Stimulated activated CD4-positive, alpha-beta T cell treated with anti-CD3 and anti-CD28 coated beads, Interleukin-1b, Interleukin-23, amount 100 ng/mL, for 1 hour (primary cell): ENCODE measurements at places on chromosomes 5 and 9.

DNA sequence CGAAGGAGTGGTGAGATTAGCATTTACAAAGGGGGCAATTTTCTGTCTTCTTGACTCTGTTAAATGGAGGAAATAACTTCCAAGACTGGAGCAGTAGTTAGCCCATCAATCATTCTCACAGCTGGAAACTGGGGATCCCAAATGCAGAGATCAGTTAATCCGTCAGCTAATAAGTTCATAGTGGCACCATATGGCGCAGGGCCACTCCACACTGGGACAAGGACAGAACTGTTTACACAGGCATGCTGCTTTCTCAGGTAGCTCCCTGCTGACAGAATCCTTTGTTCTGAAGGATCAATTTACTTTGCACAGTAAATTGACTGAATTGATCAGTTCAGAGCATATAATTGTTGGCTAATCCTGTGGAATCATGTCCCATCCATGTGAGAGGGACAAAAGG lies 395.7 kb downstream of the TMEM161B start:
- DNase-seq, result no peak

- DNase-seq, result no peak
Observed at GRCh38 chr5:107766439-107766838, 95.7 kb upstream of the EFNA5 start.

DNA sequence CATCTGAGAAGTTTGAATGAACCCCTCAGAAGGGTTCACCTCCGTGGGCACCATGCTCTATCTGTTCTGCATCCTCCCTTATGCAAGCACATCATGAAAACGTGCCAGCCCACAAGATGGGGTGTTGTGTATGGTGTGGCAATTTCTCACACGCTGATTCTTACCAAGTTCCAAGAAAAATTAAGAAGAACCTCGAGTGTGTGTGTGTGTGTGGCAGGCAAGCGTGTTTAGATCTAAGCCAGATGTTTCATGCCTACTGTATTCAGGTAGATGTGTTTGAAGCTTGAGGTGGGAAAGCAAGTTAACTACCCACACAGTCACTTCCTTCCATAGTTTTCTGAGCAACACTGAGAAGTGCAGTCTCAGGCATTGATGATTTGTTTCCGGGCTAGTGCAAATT lies 77.7 kb upstream of the GNA14 start:
- DNase-seq, result no peak

DNA sequence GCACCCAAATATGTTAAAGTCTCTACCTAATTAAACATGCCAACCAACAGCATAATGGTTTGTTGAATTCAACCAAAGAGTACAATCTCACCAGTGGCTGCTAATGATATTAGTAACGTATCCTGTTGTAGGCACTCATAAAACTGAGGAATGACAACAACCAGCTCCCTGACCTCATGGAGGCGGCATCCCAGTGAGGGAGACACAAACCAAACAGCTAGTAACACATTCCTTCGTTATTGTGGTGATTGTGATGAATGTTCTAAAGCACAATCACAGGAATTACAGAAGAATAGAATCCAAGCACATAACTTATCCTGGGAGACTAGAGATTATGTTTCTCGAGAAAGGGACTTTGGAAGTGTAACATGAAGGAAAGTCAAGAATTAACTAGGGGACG lies 224.6 kb downstream of the CTNND2 start:
- no peak for DNase-seq

DNA sequence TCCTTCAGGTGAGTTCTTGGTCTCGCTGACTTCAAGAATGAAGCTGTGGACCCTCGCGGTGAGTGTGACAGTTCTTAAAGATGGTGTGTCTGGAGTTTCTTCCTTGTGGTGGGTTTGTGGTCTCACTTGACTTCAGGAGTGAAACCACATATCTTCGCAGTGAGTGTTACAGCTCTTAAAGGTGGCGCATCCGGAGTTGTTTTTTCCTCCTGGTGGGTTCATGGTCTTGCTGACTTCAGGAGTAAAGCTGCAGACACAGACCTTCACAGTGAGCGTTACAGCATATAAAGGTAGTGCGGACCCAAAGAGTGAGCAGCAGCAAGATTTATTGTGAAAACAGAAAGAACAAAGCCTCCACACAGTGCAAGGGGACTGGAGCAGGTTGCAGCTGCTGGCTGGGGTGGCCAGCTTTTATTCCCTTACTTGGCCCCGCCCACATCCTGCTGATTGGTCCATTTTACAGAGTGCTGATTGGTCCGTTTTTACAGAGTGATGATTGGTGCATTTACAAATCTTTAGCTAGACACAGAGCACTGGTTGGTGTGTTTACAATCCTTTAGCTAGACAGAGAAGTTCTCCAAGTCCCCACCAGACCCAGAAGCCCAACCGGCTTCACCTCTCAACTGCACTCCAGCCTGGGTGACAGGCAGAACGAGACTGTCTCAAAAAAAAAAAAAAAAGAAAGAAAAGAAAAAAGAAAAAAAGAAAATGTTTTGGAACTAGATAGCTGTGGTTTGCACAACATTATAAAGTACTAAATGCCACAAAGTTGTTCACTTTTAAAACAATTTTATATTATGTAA lies 9.1 kb upstream of the ERMP1 start:
- peak; percentile 17 for DNase-seq

DNA sequence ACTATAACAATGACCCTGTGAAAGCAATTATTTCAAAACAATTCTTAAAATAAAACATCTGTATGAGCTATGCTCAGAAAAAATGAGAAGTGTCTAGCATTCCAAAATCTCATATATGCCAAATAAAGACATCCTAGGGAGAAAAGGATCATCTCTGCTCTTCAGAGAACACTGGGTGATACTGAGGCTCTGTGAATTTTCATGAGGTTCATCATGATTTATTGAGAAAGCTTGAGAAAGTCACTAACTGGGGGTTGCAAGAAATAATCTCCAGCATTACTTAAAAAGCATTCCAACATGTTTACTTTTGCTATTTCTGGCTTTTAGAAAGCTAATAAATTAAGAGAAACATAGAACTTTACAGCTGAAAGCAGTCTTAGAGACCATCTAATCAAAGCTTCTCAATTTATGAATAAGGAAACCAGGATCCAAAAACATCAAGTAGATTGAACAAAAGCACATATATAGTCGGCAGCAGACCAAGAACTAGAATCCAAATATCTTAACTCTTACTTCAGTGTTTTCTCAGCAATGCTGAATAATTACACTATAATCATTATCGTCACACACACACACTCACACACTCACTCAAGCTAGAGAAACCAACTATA lies 372.8 kb downstream of the NR2F1-AS1 start:
- no peak for DNase-seq

GRCh38 chr5:5437227-5438172 lies 15.0 kb downstream of the ICE1 start:
- no peak for DNase-seq

DNA sequence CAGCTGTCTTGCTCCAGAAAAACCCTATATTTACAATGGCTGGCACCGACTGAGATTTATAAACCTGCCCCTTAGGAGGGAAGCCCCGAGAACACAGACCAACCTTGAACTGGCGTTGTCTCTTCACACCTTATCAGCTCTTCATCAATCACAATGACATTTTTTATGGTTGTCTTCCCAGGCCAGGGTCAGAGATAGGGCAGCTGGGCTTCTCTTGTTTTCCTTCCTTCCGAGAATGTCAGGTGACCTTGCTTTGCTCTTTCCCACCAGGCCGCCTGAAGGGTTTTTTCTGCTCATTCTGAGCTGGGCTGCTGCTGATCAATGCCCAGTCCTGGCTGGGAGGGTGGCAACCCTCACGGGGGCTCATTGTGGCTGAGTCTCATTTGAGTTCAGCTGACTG lies 619.1 kb downstream of the CCDC171 start:
- DNase-seq, result no peak
